Fibroblast of skin of left biceps (primary cell): ENCODE measurements at places on chromosomes 2 and 18.

GRCh38 chr2:187569042-187569441, 14.8 kb upstream of the TFPI start:
- DNase-seq = no peak

DNA sequence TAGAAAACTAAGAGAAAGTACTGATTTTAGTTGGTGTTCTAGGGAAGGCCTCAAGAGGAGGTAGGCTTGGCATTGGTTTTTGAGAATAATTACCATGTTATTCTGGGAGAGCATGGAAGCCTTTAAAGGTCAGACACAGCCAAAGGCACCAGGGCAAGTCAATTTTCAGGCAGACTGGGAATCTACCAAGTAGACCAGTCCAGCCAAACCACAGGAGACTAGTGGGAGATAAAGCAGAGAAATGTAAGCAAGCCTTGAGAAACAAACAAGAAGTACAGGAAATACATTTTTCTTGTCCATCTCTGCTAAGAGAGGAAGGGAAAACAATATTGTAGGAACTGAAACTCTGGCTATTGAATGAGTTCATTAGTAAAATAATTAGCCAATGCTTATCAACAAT, 5.5 kb upstream of the CCDC68 start:
- no peak for DNase-seq

- no peak for DNase-seq
These were observed 224.7 kb downstream of the SLC8A1 start for GRCh38 chr2:40227210-40227609.

GRCh38 chr2:136324966-136325365, 207.0 kb upstream of the CXCR4 start:
- no peak for DNase-seq

GRCh38 chr18:54215069-54215468, 9.4 kb downstream of the MBD2 start:
- no peak for DNase-seq

DNA sequence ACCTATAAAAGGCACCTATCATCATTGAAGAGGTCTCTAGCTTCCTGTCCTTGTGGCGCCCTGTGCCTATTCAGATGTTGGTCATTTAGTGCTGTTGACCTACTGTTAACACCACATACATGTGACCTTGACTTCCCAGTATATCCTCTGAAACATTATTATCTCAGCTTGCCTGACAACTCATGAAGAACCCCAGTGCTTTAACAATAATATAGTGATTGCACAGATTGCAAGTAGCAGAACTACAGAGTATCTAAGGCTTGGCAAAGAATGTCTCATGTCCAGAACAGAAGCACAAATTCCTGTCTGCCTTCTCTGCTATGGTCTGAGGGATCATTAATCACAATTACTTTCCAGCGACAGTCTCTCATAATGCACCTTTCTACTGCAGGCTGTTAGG, 165.3 kb downstream of the LCLAT1 start:
- DNase-seq = no peak

GRCh38 chr2:122132147-122132691, 376.8 kb downstream of the TSN start:
- no peak for DNase-seq

DNA sequence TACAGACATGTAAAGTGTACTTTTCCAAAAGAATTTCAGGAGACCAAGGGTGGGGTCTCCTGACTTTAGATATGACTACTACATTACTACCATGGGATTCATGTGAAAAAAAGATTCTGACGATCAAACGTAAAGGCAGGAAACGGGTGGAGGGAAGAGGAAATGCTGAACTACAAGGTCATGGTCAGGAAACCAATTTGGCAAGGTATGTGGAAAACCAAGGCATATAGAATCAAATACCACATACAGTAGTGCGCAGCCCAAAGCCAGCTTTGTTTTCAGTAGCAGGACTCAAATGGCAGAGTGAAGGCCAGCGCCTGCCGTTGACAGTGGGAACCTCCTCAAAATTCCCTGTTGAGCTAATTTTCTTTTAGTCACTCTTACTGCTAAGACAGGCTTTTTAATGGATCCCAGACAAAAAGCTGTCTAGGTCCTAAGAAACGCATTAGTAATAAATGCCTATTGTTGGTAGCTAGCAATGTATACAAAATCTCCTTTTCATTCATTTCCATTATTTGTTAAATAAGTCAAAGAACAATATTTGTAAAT, 57.6 kb upstream of the SERTAD2 start:
- no peak for DNase-seq

DNA sequence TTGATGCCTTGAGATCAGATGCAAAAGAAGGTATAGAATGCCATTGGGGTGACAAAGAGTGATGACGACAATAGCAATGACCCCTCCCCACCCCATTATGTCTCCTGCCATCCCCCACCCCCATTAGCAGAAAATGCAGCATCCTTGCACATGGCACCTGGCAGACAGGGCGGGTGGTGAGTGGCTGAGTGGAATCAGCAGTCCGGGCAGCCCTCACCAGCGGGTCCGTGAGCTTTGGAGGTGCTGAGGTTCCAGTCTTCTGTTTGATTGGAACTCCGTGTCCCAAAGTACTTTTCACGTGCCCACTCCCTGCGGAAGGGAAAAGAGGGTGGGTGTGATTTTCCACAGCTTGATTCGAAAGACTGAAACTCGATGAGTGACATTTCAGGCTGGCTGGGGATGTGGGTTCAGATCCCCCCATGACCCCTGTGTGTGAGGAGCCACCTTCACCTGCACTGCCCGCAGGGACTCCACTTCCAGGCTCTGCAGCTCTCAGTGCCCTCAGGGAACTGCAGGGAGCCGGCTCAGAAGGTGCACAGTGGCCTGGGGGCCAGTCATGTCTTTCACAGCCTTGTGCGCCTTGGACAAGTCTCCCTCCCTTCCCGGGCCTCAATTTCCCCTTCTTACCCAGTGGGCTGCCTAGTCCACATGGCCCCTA, 130.9 kb downstream of the GLI2 start:
- no peak for DNase-seq
